ENCODE measurements at places on chromosomes 6 and 20. TPM values are rescaled to one million over a fixed set of nuclear protein-coding genes. Genes with fewer than 3 reads are reported as not detected.

Gene NRSN1
- 0.78 TPM for polyA plus RNA-seq

Gene RSPO3
- polyA plus RNA-seq = 30.8 TPM

Gene ZNF334
- polyA plus RNA-seq = 26.4 TPM

Gene IL17A
- not detected for polyA plus RNA-seq

Gene SMAP1
- 27.0 TPM for polyA plus RNA-seq

Gene EYS
- 0.69 TPM for polyA plus RNA-seq

GRCh38 chr6:161103475-161103874, 111.9 kb downstream of the MAP3K4 start:
- DNase-seq = no peak

DNA sequence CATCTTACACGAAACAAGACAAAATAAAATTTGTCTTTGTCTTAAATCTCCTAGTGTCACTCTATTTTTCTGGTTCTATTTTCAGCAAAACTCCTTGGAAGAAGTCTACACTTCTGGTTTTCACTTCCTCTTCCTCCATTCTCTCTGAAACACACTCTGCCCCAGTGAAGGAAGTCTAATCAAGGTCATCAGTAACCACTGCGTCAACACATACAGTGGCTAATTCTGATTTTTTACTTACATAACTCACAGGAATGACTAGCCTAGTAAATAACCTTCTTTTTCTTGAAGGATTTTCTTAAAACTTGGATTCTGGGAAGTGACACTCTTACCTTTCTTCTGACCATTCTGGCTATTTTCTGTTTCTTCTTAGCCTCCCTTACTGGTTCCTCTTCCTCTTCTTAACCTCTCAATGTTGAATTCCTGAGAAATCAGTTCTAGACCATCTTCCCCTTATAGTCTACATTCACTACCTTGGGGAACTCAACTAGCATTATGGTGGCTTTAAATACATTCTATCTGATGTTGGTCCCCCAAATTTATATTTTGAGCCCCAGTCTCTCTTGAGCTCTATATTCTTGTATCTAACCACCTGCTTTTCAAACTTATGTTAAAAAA, 37.5 kb downstream of the AIG1 start:
- DNase-seq = no peak

DNA sequence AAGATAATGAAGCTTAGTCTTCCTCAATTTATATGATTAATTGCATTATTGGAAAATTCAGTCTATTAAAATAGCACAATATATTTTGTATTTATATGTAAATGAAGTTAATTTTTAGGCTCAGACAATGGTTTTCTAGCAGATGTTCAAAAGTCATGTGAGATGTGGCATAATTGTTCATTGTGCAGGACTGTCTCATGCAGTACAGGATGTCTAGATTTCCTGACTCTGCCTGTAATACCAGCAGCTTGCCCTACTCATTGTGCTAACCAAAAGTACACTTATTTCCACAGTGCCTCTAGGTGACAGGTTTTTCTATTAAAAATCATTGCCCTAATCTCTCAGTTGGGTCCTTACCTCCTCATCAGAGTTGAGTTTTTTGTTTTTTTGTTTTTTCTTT, 12.4 kb downstream of the RALGAPB start:
- no peak for DNase-seq
